ENCODE measurements at places on chromosomes 1 and 21.

- no peak for DNase-seq
These were observed 7.1 kb upstream of the THEM5 start for GRCh38 chr1:151860504-151861187.

GRCh38 chr1:187892683-187893039 lies 1063.9 kb downstream of the PLA2G4A start:
- DNase-seq = no peak

GRCh38 chr1:154824179-154825000 lies 45.7 kb downstream of the KCNN3 start:
- no peak for DNase-seq

GRCh38 chr1:232476538-232476950 lies 153.4 kb downstream of the SIPA1L2 start:
- DNase-seq = no peak

DNA sequence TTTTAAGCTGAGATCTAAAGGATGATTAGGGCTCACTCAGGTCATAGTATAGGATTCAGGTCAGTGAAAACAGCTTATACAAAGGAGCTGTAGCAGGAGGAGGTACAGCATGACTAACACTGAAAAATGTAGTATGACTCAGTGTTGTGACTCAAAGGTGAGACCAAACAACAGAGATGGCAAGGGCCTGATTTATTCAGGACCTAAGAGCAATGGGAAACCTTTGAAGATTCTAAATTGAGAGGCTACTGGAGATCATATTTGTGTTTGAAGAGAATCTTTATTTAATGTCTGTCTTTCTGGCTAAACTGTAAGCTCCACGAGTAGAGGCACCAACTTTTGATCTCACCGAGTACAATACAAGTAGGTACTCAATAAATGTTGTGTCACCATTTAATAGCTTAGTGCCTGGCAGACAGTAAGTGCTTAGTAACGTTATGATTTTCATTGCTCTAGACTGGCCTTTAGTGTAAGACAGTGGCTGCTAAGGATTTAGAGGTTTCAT lies 43.5 kb downstream of the PRKAA2 start:
- no peak for DNase-seq

GRCh38 chr21:43611598-43612369 lies 47.5 kb downstream of the HSF2BP start:
- DNase-seq = no peak

- DNase-seq = no peak
These were observed 42.6 kb upstream of the RALGPS2 start for GRCh38 chr1:178682429-178682828.

DNA sequence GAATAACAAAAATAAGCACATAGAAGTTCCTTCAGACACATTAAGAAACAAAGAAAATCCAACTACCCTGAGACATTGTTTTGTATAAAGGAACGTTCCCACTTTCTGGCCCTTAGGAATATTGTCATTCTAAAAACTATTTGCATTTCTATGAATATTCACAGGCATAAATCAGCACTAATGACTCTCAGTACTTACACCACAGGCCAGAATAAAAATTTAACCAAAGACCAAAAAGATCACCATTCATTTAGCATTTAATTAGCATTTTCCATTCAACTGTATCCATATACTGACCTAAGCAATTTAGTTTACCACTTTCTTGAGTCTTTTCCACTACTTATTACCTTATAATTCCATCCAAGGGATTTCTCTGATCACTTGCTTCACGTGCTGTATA lies 75.4 kb downstream of the TTLL7 start:
- no peak for DNase-seq

GRCh38 chr1:3011631-3012455 lies 9.4 kb upstream of the ACTRT2 start:
- DNase-seq = no peak

DNA sequence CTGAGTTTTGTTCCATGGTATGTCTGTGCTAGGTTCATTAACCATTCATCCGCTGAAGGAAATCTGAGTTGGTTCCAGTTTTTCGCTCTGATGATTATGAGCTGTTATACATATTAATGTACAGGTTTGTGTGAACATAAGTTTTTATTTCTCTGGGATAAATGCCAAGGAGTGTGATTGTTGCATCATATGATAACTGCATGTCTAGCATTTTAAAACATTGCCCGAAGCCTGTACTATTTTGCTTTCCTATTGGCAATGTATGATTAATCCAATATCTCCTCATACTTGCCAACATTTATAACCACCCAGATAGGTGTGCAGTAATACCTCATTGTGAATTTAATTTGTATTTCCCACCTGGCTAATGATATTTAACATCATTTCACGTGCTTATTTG lies 322.7 kb downstream of the ZNF326 start:
- DNase-seq = no peak

DNA sequence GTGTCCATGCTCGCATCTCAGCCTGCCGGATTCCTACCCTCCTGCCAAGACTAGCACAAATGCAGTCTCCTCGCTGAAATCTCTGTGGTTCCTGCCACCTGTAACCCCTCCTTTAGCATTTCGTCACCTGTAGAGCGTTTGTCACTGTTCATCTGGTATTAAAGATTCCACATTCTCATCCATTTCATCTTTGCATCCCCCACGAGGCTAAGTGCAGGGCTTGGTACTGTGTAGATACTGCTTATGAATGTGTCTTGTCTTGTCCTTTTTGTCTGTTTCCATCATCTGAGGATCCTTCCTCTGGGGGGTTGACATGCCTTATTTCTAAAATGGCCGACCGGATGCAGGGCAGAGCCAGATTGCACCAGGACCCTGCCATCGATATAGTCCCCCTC lies 53.7 kb upstream of the DNAJC6 start:
- DNase-seq = no peak

- DNase-seq = no peak
These were observed 11.0 kb upstream of the ZNF669 start for GRCh38 chr1:247115141-247115510.

DNA sequence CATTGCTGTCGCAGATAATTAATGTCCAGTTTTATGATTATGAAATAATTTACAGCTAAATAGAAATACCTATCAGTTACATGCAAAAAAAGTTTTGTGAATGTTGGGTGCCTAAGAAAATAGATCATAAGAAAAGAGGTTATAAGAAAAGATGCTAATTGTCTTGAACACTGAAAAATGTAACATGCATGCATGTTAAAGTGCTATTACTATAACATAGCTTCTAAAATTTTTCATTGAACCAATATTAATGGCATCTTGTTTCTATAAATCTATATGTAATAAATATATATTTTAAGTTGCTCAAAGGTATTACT lies 35.5 kb upstream of the SCYL3 start:
- DNase-seq = no peak

DNA sequence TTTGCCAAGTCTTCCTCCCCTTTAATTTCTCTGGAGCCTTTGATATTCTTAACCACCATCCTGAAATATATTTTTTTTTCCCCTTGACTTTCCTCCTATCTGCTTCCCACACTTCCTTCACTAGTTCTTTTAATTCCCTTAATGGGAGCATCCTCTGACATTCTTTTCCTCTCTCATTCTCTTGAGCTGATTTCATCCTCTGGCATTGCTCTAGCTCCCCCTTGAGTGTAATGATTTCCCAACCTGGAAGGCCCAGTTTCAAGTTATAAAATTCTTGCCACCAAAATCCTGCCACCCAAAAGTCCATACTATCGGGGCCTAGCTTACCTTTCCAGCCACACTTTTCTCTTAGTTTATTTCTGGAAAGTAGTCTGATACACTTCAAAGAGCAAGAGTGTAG lies 39.5 kb upstream of the UBE2U start:
- DNase-seq = no peak

DNA sequence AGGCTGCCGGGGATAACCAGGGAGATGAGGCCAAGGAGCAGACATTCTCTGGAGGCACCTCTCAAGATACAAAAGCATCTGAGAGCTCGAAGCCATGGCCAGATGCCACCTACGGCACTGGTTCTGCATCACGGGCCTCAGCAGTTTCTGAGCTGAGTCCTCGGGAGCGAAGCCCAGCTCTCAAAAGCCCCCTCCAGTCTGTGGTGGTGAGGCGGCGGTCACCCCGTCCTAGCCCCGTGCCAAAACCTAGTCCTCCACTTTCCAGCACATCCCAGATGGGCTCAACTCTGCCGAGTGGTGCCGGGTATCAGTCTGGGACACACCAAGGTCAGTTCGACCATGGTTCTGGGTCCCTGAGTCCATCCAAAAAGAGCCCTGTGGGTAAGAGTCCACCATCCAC lies 19.4 kb upstream of the SH3D21 start:
- DNase-seq = no peak

- no peak for DNase-seq
These were observed 297.3 kb upstream of the USP24 start for GRCh38 chr1:55512466-55512865.

DNA sequence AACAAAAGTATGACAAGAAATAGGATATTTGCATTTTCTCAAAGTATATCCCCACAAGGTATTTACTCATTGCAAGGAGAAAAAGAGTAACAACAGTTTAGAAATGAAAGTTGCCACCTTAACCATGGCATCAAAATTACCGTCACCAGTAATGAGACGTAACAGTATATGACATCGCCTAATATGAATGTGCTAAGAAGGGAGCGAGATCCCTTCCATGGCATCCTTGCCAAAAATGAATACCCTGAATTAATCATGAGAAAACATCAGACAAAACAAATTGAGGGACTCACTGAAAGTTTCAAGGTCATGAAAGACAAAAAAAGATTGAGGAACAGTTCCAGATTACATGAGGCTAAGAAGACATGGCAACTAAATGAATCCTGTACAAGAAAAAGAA lies 78.9 kb upstream of the MROH9 start:
- DNase-seq = no peak

- no peak for DNase-seq
These were observed 121.1 kb downstream of the LACTBL1 start for GRCh38 chr1:22851517-22851916.

GRCh38 chr1:223750730-223751570 lies 38.6 kb downstream of the CAPN2 start:
- no peak for DNase-seq

DNA sequence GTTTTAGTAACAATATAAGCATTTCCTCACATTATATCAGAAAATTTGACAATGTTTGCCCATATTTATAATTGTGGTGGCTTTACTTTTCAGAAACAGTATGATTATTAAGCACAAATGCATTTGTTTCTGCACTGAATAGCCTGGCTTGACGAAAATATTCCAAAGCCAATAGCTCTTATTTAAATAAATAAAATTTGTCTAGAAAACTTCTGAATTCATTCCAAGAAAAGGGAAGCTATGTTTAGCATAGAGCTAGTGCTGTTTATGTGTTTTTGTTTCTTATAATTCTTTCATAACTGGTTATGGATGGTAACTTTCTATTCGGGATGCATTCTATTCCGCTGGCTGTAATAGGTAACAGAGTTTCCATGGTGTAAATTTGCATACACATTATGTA lies 268.6 kb downstream of the PTBP2 start:
- no peak for DNase-seq

DNA sequence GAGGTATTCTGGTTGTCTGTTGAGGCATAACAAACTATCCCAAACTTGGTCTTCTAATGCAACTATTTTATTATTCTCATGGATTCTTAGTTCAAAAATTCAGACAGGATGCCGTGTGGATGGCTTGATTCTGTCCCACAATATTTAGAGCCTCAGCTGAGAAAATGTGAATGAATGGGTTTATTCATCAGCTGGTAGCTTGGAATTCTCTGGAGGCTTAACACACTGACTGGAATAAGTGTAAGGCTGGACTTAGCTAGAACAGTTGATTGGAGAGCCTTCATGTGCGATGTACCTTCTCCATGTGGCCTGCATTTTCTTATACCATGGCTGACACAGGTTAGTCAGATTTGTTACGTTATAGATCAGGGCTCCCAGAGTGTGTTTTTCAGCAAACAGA lies 30.8 kb downstream of the TNNI3K start:
- DNase-seq = no peak

DNA sequence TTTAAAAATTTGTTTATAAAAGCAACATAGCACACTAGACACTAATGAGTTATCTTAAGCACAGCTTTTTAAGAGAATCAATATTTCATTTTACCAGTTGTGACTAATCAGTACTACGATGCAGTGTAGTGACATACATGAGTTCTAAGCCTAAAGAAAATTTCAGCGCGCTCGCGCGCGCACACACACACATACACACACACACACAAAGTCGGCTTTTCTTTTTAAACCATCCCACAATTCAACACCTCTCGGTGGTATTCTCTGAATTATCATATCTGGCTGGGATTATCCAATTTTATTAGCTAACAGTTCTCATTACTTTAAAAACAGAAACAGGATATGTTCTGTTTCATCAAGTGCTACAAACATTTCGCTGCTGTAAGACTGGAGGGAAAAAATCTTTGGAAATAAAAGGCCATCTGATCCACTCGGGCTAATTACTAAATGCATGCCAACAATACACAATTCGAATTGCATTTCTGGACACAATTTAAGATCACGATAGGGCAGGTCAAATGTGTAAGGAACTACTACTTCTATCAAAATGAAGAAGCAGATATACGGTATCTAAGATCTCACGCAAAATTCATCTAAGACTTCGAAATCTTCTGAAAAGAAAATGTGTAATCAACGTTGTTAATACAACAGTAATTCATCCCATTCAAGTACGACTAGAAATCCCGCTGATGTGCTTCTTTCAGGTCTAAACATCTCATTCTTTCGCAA lies 1.2 kb downstream of the TUT4 start:
- no peak for DNase-seq

DNA sequence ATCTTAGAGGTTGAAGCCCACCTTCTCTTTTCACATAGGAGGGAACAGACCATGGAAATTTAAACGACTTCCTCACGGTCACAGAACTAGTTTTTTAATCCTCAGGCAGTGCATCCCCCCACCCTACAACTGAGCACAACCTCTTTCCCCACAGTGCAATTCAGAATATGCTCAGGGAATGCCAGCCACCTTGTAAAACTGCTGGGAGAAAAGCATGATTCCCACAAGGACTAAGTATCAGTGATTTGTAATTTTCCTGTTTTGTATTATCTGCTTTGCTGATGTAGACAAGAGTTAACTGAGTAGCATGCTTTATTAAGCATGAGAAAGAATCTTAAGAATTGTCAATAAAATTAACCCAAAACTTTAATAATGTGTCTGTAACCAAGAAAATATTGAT lies 23.8 kb downstream of the TMEM50A start:
- DNase-seq = no peak

DNA sequence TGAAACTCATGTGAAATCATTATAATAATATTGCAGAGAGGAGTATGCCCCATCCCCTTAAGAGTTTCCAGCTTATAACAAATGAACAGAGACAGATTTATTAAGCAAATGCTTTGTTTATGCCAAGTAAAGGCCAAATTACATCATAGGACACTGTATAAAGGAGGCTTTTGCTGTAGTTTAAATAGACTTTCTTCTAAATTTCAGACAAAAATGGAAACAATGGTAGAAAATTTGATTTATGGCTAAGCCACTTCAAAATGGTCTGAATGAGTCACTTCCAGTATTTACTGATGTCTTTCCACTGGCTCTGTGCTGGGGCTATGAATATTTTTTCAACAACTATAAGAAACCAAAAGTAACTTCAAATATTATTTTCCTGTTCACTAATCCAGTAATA lies 81.1 kb upstream of the ST6GALNAC5 start:
- DNase-seq = no peak

- DNase-seq = no peak
These were observed 205.3 kb downstream of the DAB1 start for GRCh38 chr1:57218487-57219079.

GRCh38 chr1:116871779-116872146 lies 38.0 kb upstream of the PTGFRN start:
- DNase-seq = no peak

- no peak for DNase-seq
These were observed 139.1 kb upstream of the DPT start for GRCh38 chr1:168867941-168868634.

Measured in stimulated activated CD4-positive, alpha-beta T cell treated with anti-CD3 and anti-CD28 coated beads, Interleukin-15, amount 100 ng/mL, for 48 hours (primary cell).